ENCODE measurements at places on chromosomes 2 and 18.

- DNase-seq: no peak
Observed at GRCh38 chr2:64459575-64459974, 5.6 kb downstream of the LGALSL start.

GRCh38 chr2:3600256-3600855 is 5.4 kb downstream of the COLEC11 start:
- no peak for DNase-seq

DNA sequence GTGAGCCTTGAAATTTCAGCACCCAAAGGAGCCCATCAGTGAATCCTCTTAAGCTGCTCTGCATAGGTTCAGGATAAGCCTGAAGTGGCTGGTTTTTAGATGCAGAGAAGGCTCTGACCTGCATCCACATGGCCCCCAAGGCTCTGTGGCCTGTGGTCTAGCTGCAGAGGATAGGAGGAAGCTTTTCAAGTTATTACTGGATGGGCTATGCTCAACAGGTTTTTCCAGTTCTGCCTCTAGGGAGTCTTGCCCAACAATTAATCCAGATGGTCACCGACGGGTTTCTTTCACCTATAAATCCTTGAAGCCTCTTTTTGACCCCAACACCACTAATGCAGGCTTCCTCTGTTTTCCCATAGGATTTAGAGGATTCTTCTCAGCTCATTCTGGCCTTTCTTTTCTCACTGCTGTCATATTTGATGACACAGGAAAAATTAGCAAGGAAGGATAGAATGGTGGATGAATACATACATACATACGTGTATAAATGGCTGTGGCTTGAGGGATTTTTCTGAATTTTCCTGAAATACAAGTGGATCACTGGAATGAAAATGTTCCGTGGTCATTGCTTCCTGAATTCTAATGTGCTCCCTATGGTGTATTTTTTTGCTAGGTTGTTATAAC is 52.2 kb upstream of the BCL2L11 start:
- no peak for DNase-seq

DNA sequence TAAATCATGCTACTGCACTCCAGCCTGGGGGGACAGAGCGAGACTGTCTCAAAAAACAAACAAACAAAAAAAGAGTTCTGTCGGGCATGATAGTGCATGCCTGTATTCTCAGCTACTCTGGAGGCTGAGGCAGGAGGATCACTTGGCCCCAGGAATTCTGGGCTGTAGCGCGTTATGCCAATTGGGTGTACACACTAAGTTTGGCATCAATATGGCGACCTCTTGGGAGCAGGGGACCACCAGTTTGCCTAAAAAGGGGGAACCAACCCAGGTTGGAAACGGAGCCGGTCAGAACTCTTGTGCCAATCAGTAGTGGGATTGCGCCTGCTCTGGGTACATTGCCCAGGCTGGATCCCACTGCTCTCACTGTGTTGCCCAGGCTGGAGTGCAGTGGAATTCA is 49.7 kb downstream of the SDC1 start:
- DNase-seq: no peak

- no peak for DNase-seq
Observed at GRCh38 chr2:101367508-101367907, 19.8 kb downstream of the CREG2 start.

DNA sequence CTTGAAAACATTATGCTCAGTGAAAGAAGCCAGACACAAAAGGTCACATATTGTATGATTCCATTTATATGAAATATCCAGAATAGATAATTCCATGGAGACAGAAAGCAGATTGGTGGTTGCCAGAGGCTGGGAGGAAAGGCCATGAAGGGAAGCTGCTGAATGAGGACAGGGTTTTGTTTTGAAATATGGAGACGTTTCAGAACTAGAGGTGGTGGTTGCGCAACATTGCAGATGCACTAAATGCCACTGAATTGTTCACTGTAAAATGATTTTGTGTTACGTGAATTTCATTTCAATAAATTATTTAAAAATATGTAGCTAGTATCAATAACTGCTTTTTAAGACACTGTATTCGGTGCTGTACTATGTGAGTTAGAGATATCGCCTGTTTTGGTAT is 101.7 kb upstream of the ZNF236 start:
- no peak for DNase-seq

DNA sequence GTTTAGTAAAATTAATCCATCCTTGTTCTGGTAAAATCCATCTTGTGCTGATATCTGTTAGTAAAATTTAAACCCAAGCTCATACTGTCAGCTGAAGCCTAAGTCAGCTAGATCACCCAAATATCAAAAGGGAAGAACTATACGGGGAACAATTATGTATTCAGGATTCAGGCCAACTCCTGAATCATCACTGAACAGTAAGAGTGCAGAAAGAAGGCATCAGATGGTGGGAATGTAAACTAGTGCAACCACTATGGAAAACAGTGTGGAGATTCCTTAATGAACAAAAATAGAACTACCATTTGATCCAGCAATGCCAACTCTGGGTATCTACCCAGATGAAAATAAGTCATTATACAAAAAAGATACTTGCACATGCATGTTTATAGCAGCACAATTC is 81.8 kb downstream of the RAPGEF4 start:
- DNase-seq: no peak

- peak; percentile 41 for DNase-seq
Observed at GRCh38 chr2:239544918-239545465, 144.2 kb upstream of the HDAC4 start.

DNA sequence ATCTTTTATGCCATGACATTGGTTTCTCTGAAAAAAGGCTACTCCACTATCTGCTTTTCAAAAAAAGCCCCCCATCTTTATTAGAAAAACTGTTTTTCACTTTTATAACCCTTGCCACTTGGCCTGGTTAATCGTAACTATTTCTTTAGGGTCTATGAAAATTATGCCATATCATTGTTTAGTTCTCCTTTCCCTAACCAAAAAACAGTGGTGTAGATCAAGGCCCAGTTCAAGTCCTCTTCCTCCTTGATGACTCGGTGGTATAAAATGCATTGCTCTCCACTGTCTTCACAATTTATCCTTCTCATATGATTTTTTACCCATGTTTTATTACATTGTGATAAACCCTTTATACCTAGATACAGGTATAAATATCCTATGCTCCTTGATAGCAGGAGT is 205.5 kb downstream of the ZNF521 start:
- no peak for DNase-seq

- DNase-seq: no peak
Observed at GRCh38 chr18:48884771-48885170, 66.0 kb downstream of the SMAD7 start.

DNA sequence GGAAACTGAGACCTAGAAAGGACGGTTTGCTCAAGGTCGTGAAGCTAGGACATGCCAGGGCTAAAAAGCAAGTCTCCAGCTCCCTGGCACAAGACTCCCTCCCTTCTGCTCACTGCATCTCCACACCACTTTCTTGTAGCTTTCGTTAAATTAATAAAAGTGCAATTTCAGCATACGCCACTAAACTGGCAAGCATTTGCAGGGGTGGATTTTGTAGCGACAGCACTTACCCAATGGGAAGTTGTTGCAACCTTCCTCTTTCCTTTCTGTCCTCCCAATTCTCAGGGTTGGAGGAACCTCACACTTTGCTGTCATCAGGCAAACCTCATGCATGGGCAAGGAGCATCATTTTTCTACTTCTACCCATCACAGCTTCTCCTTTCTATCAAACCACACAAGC is 7.4 kb upstream of the RHOB start:
- DNase-seq: peak; percentile 25

DNA sequence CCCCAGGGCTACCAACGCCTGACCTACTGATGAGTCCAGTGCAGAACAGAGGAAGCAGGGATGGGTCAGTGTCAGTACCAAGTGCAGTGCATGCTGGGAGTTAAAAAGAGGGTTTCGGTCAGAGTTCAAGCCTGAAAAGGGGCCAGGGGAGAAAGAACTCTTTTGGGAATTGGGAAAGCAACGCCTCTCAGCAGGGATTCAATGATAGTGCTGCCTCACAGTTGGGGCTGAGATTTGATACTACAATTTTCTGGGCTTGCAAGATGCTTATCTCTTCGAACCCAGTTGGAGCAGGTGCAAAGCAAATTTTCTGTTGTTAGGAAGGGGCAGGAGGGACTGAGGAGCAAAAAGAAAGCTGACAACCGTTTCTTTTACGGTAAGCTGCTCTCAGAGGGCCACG is 82.6 kb downstream of the CERKL start:
- DNase-seq: no peak

DNA sequence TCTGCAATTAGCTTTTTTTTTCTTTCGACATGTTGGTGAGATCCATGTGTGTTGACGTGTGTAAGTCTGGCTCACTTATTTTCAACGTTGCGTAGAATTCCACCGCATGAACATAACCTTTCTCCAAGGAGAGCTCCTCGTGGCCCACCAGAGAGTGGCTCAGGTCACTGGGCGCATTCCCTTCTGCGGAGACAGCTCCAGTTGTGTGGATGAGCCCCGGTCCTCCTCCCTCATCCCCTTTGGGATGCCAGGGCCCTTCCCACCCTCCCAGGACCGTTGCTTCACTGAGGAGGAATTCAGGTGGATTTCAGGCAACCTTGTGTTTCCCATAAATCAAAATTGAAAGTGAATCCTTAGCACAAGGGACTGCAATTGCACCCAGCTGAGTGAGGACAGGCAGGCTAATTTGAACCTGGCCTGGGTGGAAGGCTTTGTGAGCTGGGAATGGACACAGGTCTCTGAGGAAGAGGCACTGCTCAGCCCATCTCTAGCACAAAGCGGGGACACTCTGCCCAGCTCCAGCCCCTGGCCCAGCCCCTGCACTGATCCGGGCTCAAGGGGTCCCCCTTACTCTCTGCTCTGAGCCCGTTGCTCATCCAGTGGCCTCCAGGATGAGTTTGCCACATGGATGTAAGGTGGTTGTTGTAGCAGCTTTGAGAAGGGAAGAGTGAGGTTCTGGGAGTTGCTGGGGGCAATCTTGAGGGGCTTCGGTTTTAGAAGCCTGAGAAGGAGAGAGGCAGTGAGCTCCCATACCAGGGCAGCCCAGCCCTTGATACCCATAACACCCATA is 57.8 kb upstream of the HAAO start:
- DNase-seq: no peak

DNA sequence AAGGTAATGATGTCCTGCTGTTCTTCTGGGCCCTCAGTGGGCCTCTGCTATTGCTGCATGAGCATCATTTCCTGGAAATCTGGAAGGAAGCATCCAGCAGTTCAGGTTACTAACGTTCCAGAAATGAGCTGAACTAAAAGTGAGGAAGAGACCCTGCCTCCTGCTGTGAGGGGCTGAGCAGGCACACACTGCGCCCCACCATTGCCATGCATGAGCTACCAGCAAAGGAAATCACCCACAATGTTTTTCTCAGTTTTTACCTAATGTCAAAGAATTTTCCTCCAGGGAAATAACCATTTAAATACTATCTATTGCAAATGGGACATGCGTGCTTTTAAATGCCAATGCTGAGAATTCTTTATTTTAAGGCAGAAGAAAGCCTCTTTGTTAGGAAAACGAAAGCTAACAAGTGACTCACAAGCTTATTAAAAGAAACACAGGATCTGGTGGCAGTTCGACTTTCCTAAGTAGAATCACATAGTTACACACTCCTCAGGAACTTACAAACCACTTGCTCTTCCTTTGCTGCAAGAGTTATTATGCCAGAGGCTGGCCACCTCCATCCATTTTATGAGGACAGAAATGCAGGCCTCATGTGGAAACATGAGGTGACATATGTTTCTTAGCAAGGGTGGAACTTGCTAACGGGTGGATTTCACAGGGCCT is 152.6 kb upstream of the TTC39C start:
- no peak for DNase-seq

DNA sequence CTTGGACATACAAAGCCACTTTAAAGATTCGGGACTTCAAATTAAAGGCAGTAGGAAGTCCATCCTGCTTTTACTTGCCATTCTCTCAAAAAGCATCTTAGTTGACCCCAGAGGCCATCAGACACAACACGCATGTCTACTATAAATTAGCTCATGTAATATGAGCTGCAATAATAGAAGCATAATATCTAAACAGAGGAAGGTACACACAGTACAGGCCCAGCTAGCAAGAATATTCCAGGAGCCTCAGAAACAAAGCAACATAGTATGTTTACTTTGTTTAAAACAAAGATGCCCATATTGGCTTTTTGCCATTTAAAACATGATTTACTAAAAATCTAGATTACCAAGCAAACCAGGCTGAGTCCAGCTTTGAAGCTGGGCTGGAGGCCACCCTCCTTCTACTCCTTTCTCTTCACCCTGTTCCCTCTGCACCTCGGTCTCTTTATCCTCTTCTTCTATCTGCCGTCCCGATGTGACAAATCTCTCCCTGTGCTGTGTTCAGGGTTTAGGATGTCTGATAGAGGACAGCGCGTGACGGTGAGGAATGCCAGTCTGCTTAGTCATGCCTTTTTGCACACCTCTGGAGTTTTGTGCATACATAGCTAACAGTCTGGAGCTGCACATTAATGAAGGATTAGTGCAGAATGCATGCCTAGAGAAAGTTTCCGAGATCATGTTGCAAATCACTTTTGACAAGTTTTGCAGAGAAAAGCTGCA is 28.2 kb downstream of the DTNA start:
- no peak for DNase-seq

- DNase-seq: peak; percentile 29
Observed at GRCh38 chr18:22378672-22379282, 38.9 kb downstream of the CTAGE1 start.

DNA sequence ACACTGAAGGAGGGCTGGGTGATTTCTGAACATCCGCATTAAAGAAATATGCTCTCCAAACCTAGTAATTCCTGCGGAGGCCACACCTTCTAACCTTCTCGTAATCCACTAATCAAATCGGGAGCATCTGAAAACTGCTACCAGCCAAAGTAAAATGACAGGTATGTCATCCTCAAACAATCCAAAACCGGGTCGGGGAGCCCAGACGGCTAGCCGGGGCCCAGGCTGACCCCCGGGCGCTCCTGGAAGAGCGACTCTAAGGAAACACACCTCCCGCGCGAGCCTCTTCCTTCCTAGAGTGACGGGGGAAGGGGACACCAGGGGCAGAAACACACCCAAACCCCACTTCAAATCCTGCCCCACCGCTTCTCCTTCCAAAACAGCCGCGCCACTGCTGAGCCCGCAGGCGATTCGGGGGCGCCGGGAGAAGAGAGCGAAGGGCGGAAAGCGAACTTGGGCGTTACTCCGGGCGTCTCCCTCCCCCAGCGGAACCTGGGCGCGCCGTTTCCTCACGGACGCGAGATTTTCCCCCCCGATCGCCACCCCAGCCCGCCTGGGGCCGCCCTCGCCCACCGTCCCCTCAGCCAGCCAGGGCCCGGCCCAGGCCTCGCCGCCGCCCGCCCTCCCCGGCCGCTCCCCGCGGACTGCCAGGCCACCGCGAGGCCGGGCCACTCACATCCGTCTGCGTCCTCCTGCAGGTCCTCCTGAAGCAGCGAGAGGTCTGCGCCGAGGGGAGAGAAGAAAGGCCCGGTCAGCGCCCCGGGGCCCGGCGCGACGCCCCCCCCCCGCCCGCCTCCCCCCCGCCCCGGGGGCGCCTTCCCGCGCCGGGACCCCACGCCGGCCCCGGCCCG is 584 bp downstream of the PPP4R1 start:
- peak; percentile 39 for DNase-seq

DNA sequence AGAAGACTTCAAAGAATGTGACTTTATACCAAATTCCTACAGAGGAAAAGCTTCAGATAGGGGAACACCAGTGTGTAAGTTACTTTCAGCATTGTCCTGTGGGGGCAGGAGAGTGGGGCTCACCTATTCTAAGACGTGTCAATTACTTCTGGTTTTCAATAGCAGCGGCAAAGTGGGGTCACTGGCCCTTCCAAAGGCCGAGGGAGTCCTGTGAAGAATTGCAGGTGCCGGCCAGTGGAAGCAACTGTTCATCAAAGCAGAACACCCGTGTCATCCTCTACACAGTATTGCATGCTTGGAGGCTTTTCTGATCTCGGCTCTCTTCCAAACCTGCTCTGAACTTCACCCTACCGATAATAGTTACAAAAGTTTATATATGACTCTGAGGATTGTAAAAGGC is 1176.5 kb upstream of the TMEFF2 start:
- DNase-seq: no peak

GRCh38 chr2:75007061-75007460 is 48.6 kb downstream of the POLE4 start:
- DNase-seq: no peak
